AML-193 (cell line): ENCODE measurements at places on chromosomes 2 and 18.

DNA sequence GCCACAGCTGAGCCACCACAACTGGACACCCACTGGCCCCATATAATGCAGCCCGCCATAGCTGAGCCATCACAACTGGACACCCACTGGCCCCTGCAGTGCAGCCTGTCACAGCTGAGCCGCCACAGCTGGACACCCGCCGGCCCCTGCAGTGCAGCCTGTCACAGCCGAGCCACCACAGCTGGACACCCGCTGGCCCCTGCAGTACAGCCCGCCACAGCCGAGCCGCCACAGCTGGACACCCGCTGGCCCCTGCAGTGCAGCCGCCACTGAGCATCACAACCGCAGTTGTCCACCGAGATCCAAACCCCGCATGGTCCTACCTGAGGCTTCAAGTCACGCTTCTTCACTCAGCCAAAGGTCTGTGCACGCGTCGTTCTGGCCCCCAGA lies 134.2 kb downstream of the PXDN start:
- no peak for DNase-seq

GRCh38 chr18:6057604-6058003 lies 162.3 kb upstream of the TMEM200C start:
- DNase-seq = no peak

DNA sequence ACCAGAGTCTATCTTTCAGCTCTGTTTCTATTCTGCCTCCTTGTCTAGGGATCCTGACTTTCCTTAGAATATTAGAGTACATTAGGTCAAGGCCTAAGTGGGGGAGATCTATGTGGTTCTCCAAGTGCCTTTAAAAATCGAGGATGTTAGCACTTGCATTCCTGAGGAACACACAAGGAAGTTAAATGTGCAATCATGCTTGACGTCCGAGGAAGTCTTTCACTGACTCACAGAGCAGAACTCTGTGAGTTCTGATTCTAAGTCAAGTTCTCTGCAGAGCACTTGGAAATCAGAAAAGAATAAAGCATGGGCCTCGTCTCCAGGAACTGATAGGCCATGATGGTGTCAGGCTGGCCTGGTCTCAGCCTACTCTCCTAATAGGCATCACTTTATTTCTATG lies 17.2 kb downstream of the FHOD3 start:
- DNase-seq = no peak

- DNase-seq = no peak
Measured at GRCh38 chr2:121790276-121790956, 35.0 kb downstream of the TSN start.

DNA sequence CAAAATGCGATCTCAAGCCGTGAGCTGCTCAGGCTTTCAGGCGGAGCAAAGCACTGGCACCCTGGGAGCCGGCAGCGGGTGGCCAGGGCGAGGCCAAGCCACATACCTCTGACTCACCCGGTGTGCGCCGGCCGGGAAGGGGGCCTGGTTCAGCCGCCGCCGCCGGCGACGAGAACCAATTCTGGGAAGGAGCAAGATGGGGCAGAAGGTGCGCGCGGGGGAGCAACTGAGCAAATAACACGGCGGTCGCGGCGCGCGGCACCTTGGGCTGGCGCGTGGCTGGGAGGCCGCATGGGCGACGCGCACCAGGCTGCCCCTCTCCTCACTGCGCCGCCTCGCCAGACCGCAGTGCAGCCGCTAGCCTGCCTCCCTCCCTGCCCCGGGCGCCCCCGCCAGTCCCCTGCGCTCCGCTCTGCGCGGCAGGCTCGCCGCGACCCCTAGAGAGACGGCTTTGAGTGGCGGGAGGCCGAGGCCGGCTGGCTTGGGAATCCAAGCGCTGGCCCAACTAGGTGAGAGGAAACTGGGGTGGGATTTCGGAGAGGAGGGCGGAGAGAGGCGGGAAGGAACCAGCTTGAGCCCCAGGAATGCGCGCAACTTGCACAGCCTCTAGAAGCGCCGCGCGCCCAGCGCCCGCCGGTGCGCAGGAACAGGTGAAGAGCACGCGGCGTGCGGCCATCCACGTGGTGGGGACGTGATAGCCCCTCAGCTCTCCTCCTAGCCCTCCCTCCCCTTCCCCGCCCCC lies 3.2 kb downstream of the NRP2 start:
- no peak for DNase-seq

- no peak for DNase-seq
Measured at GRCh38 chr2:61432990-61433389, 37.9 kb downstream of the USP34 start.

DNA sequence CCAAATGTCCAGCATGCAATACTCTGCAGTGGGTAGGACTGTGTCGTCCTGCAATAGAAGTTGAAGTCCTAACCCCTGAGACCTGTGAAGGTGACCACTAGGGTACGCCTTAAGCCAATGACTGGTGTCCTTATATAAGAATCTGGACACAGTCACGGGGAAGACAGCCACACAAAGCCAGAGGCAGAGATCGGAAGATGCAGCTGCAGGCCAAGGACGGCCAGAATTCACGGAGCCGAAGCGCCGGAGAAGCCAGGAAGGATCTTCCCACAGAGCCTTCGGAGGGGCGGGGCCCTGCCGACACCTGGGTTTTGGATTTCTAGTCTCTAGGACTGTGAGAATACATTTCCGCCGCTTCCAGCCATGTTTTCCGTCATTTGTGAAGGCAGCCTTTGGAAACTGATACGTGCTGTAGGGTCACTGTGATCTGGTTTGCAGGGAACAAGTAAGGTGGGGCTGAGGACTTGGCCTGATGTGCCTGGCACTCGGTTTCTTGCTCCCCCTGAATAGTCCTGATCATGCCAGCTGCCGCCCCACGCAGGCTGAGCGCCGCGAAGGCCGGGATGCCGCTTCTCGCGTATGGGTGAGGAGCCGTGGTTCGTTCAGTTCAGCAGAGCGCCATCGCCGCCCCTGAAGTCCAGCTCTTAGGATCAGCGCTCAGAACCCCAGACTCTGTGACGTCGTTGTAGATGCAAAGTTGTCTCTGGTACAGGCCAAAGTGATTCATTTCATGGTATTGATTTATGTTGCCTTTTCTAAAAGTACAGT lies 38.7 kb downstream of the PTGR3 start:
- no peak for DNase-seq
